Activated CD4-positive, alpha-beta T cell treated with anti-CD3 and anti-CD28 coated beads, Interleukin-2, amount 10 ng/mL, durations not matched to agents 24 days and 14 days (primary cell): ENCODE measurements at places on chromosomes 13 and 19.
A peak's percentile ranks its signal among the peaks of the same experiment; 100 is the strongest.

- DNase-seq: no peak
Observed at GRCh38 chr13:43289470-43290255, 266.3 kb downstream of the DNAJC15 start.

DNA sequence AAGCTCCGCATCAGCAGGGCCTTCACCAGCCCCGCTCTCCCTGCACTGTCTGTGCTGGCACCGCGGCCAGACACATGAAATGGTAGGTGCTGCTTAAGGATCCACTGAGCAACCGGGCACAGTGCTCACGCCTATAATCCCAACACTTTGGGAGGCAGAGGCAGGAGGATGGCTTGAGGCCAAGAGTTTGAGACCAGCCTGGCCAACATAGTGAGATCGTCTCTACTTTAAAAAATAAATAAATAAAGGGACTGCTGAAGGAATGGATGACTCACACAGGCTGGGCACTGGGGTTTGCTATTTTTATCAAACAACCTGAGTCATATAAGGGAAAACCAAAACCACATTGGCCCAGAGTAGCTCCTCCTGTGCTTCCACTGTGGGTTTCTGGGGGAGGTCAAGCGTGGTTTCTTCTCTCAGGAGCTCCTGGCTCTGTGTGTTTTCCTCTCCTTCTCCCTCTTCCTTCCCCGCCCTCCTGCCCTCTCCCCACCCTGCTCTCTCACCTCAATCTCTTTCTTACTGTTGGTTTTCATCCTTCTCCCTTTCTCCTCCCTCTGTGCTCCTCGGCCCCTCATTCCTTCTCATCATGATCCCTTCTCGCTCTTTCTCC, 21.3 kb downstream of the VRK3 start:
- peak; percentile 72 for DNase-seq

DNA sequence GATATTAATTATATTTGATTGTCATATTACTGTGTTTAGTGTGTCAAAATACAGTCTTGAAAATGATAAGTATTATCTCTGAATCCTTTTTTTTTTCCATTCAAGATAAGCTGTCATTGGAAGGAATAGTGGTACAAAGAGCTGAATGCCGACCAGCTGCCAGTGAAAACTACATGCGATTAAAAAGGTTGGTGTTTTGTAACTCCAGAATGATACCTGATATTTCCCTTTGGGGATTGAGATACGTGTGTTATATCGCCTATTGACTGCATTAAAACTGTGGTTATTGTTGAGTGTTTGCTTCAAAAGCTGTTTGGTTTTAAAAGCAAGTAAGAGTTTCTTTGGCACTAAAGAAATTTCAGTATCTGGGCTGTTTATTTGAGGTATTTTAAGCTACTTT, 6.5 kb upstream of the KCTD4 start:
- no peak for DNase-seq

- no peak for DNase-seq
Observed at GRCh38 chr13:100178309-100178708, 89.4 kb downstream of the PCCA start.

DNA sequence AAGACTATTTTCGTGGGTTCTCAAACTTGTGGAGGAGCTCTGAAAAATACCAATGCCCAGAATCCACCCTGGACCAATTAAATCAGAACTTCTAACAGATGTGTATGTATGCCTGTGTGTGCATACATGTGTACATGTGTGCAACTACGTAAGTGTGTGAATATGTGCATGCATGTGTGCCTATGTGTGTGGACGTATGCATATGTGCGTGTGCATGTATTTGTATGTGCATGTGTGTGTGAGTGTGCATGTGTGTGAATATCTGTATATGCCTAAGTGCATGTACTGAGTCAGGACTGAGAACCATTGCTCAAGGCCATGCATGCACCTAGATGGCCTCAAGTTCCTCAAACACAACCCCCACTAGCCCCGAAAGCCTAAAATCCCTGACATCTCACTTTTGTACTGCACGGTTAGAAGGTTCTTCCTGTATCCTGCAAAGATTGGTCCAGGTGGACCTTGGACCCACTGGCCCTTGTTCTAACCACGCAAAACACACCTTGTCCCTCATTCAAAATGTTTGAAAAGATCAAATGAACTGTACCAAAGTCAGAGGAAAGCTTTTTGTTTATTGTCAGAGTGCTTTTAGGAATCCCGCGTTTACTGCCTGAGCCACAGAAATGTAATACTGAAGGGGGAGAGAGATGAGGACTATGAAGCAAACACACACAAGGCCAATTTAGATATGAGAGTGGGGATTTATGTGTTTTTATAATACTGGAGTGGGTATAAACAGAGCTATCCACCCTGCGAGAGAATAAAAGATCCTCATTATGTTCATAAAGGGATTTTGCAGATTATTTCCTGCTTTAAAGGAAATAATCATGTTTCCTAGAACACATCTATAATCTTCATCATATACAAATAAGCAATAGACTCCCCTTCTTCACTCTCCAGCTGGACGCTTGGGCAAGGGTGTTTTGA, 39.1 kb downstream of the LATS2 start:
- no peak for DNase-seq

GRCh38 chr19:9914315-9915207, 21.8 kb downstream of the OLFM2 start:
- DNase-seq: peak; percentile 94

- no peak for DNase-seq
Observed at GRCh38 chr13:19519049-19519448, 42.3 kb downstream of the TPTE2 start.

DNA sequence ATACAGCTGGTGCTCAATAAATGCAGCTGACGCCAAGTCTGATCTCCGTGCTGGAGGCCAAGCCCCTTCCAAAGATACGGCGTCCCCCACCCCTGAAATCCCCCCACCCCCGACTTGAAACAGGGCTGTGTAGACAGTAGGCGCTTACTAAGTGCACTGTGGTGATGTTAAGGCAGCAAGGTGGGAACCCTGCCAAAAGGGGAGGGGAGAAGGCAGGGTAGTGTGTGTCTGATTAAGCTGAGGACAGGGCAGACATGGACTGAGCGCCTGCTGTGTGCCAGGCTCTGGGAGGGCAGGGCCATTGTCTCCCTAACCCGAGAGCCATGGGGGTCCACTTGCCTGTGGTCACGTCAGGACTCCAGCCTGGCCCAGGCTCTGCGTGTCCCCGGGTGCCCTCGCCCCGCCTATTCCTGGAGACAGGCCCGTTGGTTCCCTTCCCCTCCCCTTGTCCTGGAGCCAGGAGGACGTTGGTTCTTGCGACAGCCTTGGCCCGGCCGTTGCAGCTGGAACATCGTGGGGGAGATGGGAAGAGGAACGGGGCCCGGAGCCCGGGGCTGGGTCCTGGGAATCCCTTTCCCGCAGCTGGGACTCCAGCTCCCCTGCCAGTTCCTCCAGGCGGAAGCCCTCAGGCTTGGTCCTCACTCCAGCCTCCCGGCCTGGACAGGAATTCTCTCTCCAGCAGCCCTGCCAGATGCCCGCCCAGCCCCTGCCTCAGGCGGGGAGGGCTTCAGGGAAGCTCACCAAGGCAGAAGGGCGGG, 1.7 kb upstream of the ELANE start:
- no peak for DNase-seq

DNA sequence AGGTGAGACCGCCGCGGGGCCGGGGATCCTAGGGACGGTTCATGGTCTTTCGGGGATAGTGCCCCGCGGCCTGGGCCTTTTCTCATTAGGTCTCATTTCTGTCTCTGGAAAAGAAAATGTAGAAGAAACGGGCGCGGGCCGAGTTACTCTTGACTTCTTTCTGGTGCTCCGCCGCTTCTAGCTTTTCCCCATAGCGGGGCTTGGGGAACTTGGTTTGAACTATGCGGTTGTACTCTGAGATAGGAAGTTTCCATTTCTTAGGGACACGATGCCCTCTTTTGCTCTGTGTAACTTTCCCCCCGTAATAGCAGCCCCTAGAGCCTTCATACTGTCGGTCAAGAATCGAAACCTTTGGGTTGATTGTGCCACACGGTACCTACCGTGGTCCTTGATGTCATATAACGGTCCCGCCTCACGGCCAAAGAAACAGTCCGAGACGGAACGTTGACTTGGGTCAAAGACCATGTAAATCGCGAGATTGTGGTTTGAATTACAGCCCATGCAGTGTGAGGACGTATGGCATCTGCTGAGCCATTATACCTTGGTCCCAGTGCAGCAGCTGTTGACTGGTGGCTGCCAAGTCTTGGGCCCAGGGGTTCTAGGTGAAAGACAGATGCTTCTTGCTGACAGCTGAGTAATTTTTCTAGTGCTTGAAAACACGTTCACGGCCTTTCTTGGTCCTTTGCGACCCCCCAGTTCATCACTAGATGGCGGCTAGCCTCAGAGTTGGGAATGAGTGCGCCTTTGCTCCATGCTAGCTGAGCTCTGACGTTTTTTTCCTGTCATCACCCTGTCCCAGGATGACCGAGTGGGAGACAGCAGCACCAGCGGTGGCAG, 487 bp downstream of the RPS5 start:
- DNase-seq: peak; percentile 61

DNA sequence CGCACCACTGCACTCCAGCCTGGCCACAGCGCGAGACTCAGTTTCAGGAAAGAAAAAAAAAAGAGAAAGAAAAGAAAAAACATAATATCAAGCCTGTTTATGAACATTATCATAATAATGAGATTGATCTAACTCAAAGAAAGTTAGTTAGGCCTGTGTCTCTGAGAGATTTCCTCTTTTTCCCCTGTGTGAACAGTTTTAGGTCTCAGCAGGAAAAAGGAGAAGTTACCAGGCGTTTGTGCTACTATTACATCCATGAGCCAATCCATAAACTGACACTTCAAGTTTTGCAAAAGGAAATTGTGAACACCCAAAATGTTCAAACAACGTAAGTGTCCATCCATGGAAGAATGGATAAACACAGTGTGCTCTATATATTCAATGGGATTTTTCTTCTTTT, 3.8 kb downstream of the TARM1 start:
- no peak for DNase-seq

DNA sequence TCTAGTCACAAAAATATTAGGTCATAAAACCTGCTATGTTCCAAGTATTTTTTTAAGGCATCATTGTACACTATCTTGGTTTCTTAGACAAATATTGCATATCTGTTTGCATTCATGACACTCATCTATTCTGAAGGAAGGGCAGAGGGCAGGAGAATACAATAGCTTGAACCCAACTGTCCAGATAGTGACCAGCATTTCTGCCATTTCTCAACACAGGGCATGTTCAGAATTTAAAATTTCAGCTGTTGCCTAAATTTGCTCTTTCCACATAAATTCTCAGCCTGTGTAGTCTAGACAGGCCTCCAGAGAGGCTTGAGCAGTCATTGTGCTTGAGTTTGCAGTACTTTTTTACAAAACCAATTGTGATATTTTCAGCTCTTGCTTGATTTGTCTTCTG, 119.5 kb downstream of the ZAR1L start:
- no peak for DNase-seq

DNA sequence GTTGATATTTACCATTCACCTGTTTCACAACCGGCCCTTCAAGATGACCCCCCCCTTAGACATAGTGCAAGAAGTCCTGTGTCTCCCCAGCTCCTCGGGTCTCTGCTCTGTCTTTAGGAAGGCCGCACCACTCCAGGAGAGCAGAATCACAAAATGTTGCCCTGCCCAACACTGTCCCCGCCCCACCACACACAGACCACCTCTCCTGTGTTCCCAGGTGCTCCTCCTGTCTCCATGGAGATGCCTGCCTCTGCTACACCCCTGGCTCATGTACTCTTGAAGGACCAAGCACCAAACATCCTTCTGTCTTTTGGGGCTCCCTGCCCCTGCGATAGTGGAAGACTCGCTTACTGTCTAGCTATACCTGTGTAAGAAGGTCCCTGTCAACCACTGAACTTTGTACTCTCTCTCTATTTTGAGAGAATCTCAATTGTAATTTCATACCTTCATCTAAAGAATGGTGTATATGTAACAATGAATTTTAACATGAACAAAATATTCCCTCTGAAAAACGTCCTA, 9.6 kb upstream of the TNFRSF19 start:
- no peak for DNase-seq

GRCh38 chr19:12224676-12225075, 61.8 kb downstream of the ZNF136 start:
- DNase-seq: no peak

GRCh38 chr13:75927183-75927669, 291.1 kb downstream of the LMO7 start:
- DNase-seq: no peak

DNA sequence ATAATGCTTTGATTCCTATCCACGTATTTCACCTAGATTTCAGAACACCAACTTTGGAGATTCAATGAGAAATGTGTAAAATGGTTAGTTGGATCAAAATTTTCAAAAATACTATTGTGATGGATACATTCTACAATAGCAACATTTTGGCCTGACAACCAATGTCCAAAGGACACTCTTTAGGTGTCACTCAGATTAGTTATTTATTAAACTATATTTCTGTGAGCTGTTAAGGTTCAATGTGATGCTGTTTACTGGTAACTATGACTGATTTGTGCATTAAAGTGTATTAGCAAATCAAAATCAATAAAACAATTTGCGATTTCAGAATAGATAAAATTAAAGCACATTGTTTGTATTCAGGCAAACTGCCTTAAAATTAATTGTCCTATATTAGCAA, 149.8 kb downstream of the PCDH9 start:
- no peak for DNase-seq

DNA sequence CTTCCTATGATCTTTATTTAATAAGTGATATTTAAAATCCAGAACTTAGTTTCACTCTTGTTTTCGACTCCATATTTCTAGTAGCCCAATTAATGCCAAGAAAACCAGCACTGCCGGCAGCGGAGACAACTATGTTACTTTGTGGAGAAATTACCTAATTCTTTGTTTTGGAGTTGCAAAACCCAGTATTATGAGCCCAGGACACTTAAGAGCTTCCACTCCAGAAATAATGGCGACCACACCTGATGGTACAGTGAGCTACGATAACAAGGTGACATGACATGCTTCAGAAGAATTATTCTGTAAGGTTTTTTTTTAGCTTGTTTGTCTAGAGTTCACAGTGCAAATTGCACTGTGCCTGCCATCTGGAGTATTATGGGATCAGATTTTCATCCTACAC, 136.4 kb downstream of the ZAR1L start:
- no peak for DNase-seq

- DNase-seq: peak; percentile 94
Observed at GRCh38 chr19:50368649-50369570, 3.5 kb upstream of the NAPSA start.

- DNase-seq: no peak
Observed at GRCh38 chr19:50710612-50711011, 9.0 kb downstream of the SHANK1 start.

- peak; percentile 60 for DNase-seq
Observed at GRCh38 chr19:55809381-55810058, 22.3 kb downstream of the NLRP11 start.

DNA sequence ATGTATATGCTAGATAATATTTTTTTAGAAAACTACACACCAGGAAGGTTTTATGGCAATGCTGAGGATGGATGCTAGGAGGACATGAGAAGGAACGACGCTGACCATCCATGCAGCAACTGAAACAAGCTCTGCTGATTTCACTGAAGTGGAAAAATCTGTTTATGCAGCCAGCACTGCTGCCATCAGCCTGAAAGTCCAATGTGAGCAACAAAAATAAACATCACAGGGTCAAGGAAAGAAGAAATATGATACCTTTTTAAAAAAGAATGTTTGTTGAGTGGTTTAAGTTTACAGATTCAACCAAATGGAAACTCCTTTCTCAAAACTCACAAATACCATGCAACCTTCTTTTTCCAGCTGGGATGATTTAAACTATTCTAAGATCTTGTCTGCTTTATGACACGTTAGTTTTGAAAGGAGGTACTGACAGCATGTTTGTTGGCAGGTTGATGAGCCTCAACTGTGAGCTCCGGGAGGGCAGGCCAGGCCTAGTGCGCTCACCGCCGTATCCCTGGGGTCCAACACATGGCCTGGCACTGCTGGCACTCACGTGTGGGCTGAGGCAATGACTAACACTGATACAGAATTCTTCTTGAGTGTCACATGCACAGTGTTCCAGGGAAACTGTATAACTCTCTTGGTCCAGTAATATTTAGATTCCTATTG, 46.8 kb downstream of the LATS2 start:
- DNase-seq: no peak
